ENCODE measurements at places on chromosomes 4 and X.
A peak's percentile ranks its signal among the peaks of the same experiment; 100 is the strongest.

GRCh38 chrX:155874571-155875244 is 6.4 kb upstream of the VAMP7 start:
- DNase-seq = no peak

DNA sequence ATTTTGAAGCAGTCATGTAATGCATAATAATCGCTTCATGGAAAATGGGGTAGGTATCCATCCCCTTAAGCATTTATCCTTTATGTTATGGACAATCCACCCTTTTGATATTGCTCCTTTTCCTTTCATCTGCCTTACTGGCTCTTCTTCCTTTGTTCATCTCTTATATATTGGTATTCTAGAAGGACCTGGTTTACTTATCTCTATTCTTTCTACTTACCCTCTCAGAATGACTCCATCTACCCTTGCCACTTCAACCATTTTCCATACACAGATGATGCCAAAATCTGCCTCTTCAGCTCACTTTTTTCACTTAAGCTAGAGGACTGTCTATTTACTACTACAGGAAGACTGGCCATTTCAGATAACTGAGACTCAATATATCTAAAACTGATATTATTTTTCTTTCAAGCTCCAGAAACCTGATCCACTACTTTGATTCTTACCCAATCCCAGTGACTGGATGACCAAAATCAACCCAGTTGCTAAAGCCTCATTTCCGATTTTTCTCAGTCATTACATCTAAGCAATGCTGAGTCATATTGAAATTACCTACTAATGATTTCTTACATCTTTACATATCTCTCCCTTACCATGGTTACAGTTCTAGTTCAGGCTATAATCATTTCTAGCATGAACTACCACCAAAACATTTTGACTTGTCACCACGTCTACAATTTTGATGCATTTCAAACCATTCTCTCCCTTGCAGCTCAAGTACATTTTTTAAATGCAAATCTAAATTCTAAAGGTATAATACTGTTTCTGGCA is 93.7 kb downstream of the FAAH2 start:
- no peak for DNase-seq

GRCh38 chr4:3871881-3872833 is 106.0 kb downstream of the ADRA2C start:
- DNase-seq = no peak

- DNase-seq = no peak
These were observed 4.1 kb downstream of the IL9R start for GRCh38 chrX:156001667-156002021.

DNA sequence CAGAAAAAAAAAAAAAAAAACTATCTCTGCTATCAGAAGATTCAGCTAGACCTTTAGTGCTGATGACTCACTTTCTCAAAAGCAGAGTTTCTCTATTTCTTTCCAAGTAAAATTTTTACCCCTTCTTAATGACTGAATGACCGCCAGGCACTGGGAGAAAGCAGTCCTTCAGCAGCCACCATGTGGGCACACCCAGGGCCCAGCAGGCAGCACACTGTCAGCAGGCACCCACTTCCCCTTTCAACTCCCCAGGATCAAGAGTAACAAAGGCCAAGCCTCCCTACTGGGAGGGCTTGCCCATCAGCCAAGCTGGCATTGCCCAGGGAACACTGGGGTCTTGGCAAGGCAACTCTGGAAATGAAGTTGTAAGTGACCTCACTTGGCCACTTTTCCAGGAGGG is 201.9 kb upstream of the MAMLD1 start:
- DNase-seq = no peak

DNA sequence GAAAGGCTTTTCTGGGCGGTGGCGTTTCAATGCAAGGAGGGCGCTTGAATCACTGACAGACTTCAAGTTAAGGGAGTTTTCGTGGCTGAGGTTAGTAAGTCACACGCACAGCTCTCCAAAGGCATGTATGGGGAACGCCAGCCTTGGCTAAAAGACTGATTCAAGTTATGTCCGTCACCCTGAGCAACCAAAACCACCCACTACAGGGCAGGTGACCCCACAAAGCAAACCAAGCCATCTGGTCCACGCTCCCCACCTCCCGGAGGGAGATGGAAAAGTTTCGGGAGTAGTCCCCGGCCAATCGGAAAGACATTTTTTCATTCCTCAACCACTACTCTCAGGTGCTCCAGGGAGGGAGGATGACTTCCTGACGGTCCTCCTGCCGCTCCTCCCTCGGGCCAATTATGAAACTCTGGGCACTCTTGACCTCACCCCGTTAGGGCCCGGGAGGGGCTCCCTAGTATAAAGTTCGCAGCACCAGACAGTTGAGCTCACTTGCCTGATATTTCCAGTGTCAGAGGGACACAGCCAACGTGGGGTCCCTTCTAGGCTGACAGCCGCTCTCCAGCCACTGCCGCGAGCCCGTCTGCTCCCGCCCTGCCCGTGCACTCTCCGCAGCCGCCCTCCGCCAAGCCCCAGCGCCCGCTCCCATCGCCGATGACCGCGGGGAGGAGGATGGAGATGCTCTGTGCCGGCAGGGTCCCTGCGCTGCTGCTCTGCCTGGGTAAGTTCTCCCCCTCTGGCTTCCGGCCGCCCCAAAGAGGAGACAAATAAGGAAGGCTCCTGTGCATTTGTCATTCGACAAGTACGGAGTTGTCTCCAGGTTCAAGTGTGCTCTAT is at the start of gene EREG:
TSS of gene EREG (plus strand) at position 494 of the 840 bp plus-strand sequence. CDS start at position 658, 164 bp downstream.
- DNase-seq = no peak

DNA sequence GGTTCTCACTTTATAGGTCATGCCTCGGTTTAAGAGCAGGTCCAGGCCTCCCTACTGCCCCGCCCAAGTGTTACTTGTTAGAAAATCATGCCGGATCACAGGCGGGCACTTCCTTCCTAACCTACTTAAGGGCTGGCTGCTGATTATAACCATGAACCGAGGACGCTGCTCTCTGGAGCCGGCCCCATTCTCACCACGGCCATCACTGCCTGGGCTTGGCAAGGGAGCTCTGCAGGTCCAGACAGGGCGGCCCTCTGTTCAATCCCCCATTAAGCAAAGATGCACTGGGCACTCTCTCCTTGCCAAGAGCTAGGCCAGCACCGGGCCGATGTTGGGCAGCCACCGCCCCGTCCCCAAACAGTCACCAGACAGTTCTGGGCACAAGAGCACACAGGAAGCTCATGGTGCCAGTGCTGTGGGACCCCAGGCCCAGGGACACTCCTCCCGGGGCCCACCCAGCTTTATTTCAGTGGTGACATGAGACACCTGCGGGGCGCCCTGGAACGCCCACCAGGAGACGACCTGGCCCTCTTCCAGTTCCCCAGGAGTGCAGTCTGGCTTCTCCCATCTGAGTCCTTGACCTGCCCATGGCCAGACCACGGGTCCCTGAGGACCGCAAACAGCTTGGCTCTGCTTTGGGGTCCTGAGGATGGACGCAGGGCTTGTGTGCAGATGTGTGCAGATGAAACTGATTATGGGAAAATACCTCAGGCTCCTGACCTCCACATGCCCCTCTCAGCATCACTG is 44.0 kb downstream of the ABLIM2 start:
- DNase-seq = no peak

- DNase-seq = no peak
These were observed 342.5 kb upstream of the NDST3 start for GRCh38 chr4:117691572-117692351.

- peak; percentile 24 for DNase-seq
These were observed at the start of gene TMSB15A for GRCh38 chrX:102515975-102516941. Gene TMSB15A, minus strand, starts transcription at chrX:102516739.

GRCh38 chr4:129821073-129821472 is 725.1 kb downstream of the C4orf33 start:
- DNase-seq = no peak

DNA sequence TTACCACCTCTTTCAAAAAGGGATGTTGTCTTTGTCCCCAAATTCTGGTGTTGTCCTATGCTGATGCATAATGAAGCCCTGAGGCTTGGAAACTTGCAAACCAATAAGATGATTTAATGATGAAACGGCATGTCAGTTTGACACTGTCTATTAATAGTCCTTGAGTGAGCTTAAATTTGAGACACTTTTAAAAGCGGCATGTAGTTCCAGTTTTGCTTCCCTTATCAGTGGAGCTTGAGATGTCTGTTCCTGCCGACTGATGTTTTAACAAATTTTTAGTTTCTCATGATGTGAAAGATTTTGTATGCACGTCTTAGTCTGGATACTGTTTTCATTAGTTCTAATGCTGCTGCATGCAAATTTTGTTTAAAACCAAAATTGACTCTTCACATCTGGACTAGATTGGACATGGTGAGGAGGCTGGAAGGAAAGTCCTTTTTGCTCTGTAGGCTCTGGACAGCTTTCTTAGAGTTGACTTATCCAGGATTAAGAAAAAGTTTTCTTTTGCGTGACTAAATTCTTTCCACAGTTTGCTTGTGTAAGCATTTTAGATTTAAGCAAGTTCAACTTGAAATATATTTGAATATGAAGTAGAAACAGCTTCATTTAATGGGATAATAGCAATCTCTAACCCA is 11.7 kb downstream of the C1GALT1C1 start:
- no peak for DNase-seq

DNA sequence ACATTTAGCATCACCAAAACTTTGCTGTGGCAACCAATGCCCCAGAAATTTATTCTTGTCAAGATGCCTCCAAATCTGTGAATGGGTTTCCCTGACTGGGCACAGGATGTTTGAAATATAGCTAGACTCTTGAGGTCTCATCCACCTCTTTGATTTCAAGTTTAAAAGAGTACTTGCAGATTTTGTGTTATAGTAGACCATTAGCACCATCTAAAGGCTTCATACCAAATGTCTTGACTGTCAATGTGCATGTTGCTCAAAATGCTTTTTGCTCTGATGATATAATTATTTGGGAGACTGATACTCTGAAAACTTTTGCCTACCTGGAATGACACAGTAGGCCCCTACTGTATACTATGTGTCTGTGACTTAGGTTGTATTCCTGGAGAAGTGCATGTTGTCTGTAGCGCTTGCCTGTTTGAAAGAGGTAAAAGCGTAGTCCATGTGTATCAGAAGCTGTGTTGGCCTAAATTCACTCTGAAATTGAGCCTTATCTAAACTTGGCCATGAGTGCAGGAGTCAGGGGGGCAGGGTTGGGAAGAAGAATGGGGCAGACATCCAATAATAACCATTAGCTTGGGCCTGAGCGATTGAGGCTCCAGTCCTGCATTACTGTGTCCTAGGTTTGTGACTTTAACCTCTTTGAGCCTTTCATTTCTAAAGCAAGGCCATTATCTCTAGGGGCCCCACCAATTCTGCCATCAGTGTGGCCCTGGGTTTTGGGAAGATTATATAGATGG is 33.8 kb downstream of the NDP start:
- DNase-seq = no peak

- DNase-seq = no peak
These were observed 176.8 kb downstream of the SCFD2 start for GRCh38 chr4:53189011-53189410.

DNA sequence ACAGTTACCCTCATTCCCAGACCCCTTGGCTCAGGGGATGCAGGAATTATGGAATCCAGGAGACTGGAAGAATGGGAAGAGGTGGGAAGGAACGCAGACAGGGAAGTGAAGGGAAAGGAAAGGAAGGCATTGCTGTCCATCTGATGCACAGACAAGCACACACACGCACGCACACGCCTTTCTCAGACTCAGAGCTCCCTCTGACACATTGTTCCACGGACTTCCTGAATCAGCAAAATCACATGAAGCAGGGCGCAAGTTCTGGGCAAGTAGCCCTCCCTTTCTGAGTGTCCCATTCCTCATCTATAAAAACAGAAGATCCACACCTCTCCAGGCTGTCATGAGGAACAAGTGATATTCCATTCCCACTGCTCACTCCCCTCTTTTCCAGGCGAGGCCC is 13.2 kb downstream of the IQSEC2 start:
- no peak for DNase-seq

GRCh38 chrX:112614640-112615039 is 65.1 kb downstream of the LHFPL1 start:
- DNase-seq = no peak

- no peak for DNase-seq
These were observed 242.4 kb downstream of the NDST4 start for GRCh38 chr4:114870987-114871386.

Measured in anterior cingulate cortex (tissue), 58 donors.